D721Med (cell line): ENCODE measurements at places on chromosomes 2 and 18.

GRCh38 chr2:109297566-109298490, 168.8 kb downstream of the SH3RF3 start:
- DNase-seq: no peak

- DNase-seq: no peak
These were observed 165.7 kb upstream of the PXDN start for GRCh38 chr2:1910021-1910420.

- no peak for DNase-seq
These were observed 16.1 kb upstream of the ADI1 start for GRCh38 chr2:3535467-3535793.

GRCh38 chr2:139374296-139374850, 594.2 kb upstream of the NXPH2 start:
- DNase-seq: no peak

DNA sequence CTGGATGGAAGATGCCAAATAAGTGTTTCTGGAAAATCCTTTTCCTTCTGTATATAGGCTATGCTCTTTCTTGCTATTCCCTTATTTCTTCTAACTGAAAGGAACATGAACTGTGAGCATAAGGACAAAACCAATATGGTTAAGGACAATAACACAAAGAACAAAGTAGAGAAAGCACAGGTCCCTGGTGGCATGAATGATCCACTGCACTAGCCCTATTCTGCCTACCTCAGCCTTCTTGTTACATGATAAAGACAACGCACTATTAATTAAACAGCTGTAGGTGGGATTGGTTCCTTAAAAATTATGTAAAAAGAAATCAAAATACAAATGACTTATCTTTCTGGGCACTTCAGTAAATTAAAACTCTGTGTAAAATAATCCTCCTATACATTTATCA, 1.9 kb upstream of the WDR75 start:
- no peak for DNase-seq

DNA sequence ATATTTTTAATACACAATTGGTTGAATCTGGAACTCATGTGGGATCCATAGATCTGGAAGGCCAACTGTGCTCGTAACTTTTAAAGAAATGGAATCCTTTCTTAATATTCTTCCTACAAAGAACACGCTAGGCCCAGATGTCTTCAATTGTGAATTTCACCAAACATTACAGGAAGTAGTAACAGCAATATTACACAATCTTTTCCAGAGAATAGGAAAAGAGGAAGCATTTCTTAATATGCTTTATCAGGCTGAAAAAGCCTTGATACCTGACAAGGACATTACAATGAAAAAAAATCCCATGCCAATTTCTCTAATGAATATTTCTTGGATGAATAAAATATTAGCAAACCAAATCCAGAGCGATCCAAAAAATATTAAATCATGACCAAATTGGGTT, 80.3 kb upstream of the HAAO start:
- no peak for DNase-seq

DNA sequence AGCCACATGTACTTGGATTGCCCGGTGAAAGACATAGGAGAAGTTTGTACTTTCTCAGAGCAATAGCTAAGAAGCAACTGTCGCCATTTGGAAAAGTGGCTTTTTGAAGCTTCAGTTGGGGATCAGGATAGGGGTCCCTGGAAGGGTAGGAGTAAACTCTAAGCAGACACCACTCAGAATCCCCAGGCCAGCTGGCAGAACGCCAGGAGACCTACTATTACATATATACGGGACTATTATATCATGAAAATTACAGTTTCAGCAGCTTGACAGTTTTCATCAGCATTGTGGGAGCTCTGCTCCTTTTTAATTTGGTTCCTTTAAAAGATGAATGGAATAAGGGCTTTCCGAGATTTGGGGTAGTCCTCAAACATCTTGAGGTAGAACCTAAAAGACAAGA, 54.9 kb downstream of the SRD5A2 start:
- no peak for DNase-seq

DNA sequence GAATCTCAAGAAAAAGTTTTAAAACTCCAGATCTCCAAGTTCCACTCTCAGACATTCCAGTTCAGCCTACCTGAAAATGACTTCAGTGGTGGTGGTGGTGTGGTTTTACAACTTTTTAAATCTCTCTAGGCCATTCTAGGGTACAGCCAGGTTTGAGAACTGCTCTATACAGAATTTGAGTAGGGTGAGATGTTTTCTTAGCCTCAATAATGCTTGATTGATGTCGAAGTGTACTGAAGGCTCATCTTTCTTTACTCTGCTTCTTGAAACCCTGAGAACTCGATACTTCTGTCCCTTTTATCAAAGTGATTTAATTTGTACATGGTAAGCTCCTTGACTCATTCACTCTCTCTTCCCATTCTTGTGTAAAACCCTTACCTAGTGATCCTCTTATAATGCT, 143.8 kb downstream of the FAM124B start:
- no peak for DNase-seq

DNA sequence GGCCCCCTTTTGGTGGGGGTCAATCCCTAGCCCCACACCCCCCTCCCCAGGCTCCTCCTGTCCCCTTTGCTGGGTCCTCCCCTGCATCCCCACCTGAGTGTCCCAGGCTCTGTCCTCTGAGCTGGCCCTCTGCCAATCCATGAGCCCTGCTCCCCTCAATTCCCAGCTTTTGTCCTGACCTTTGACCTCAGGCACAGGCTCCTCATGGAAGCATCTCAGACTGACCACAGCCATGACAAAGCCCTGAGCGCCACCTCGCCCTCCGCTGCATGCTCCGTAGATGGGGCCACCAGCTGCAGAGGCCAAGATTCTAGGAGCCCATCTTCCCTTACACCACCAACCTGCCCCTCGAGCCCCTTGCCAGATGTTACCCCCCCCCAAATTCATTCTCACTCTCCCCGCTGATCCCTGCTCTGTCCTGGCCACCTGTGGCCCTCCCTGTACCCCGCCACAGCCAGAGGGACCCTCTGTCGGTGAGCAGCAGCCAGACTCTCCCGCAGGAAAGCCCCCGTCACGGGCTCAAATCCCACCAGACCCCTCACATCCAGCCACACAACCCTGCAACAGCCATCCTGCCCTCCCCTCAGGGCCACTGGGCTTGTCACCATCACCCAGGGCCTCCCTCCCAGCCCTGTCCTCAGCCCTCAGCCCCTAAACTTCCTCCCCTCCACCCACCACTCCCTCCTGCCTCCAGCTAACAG, 206.0 kb downstream of the MGAT5 start:
- DNase-seq: no peak

GRCh38 chr2:180021850-180022249, 14.8 kb upstream of the CWC22 start:
- no peak for DNase-seq

DNA sequence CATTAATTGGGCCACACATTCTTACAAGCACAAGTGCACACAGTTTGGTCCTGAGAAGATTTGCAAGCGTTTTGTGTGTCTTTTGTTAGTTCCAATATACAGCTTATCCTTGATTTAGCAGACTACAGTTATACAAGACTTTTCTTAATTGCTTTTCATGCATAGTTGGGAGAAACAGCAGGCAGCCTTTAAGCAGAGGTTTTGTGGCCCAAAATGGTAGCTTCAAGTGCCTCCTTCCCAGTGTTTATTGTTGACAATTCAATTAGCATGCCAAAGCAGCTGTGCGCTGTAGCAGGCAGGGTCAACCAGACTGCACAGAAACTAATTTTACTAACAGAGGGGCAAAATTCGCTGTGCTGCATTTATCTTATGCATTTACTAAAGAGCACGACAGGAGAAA, 47.5 kb downstream of the FRZB start:
- no peak for DNase-seq

DNA sequence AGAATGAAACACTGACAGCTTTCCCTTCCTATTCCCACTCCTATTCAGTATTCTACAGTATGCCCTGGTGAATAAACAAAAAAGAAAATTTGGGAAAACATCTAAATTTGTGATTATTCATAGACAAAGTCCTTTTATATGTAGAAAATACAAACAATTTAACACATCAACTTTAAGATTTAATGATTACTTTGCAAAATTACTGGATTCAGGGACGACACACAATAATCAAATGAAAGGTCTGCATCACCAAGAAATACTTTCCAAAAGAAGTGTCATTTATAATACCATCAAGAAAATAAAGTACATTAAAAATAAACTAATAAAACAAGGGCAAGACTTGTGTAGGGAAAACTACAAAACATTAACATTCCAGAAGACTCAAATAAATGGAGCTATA, 199.8 kb downstream of the KCNJ3 start:
- no peak for DNase-seq

- DNase-seq: no peak
These were observed 228.5 kb downstream of the TTC32 start for GRCh38 chr2:19673213-19673791.

- no peak for DNase-seq
These were observed at the start of gene LRP1B for GRCh38 chr2:142131010-142131669. Gene LRP1B, minus strand, starts transcription at chr2:142131016. Its CDS starts 287 bp downstream, at chr2:142130729.
